ENCODE measurements at places on chromosomes 3 and 15.

- no peak for DNase-seq
Observed at GRCh38 chr3:5731100-5731499, 543.6 kb downstream of the EDEM1 start.

GRCh38 chr3:170614214-170614966, 28.5 kb upstream of the SLC7A14 start:
- no peak for DNase-seq

GRCh38 chr15:45776772-45777171, 141.9 kb downstream of the SQOR start:
- no peak for DNase-seq

- no peak for DNase-seq
Observed at GRCh38 chr3:172586436-172586835, 63.2 kb upstream of the TNFSF10 start.

- no peak for DNase-seq
Observed at GRCh38 chr3:136708333-136708985, 43.7 kb downstream of the STAG1 start.

DNA sequence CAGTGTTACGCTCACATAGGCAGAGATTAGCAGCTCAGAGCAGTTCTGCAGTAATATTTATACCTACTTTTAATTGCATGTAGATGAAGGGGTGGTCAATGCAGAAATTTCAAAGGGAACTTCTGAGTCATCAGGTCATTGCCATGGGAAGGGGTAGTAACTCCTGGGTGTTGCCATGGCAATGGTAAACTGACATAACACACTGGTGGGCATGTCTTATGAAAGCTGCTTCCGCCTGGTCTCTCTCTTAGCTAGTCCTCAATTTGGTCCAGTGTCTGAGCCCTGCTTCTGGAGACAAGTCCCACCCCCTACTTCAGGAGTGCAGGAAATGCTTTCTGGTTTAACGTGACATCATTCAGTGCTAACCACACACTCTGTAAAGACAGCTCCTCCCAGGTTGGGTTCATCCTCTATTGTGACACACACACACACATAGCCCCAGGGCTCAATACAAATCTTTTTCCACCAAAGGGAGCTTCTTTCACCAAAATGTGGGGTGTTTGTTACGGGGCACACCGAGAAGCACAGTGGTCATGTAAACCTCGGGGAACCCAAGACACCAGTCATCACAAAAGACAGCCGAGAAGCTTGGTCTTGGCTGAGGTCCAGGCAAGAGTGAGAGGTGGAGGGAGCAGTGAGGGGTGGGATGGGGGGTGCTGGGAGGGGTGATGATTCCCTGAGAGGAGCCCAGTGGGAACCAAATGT, 74.5 kb downstream of the TLE3 start:
- DNase-seq: no peak

DNA sequence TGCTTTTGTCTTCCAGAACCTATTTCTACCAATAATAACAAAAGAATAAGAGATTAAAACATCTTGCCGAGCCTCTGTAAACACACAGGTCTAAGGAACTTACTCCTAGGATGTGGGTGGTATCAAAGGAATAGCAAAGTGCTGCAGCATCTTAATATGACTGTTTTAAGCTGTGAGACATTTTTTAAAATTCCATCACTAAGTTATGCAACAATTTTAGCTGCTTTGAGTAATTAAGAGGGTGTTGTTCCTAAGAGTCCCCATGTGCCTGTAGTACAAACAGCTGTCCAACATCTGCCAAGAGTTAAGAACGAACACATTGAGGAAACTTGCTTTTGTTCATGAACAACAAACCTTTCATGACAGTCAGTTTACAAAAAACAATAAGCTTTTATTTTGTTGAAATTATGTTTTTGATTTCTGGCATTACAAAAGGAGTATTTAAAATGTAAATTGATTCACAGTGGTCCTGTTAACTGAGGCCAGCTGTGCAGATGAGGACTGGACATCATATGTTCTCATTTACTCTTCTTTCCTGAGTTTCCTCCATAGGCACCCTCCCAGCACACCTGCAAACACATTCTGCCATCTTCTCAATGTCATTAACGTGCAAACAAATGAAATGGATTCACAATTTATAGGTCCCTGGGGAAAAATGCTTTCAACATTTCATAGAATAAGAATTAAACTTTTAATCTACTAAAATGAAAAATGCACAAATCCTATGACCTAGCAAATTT, 337.3 kb upstream of the ARHGEF26 start:
- DNase-seq: no peak

DNA sequence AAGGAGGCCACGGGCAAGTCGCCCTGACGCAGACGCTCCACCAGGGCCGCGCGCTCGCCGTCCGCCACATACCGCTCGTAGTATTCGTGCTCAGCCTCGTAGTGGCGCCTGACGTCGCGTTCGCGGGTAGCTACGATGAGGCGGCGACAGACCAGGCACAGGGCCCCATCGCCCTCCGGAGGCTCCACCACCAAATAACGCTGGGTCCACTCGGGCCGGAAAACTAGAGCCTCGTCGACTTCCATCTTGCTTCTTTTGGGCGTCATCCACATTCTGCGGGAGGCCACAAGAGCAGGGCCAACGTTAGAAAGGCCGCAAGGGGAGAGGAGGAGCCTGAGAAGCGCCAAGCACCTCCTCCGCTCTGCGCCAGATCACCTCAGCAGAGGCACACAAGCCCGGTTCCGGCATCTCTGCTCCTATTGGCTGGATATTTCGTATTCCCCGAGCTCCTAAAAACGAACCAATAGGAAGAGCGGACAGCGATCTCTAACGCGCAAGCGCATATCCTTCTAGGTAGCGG, at the start of gene EPM2AIP1:
Gene EPM2AIP1, minus strand, starts transcription at position 326 of the 520 bp plus-strand sequence. Its CDS starts 54 bp downstream, at position 272.
- DNase-seq: no peak

GRCh38 chr15:45572617-45573016, 14.6 kb upstream of the BLOC1S6 start:
- DNase-seq: no peak

GRCh38 chr3:135159681-135160247, 364.7 kb downstream of the EPHB1 start:
- DNase-seq: no peak

DNA sequence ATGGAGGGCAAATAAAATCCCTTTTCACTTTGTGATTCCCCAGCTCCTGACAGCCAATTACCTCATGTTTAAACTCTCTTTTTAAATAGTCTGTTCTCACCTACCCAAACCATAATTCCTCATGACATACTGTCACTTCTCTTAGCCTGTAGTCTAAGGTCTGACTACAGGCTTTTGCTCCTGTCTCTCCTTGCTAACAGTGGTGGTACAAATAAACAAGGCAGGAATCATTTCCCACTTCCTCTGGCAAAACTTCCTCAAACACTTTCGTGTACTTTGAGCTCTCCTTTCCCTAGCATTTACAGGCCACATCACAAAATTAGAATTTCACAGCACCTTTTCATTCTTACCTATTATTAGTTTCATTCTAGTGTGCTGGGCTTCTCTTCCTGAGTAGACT, 51.8 kb downstream of the ATP8B4 start:
- DNase-seq: no peak

DNA sequence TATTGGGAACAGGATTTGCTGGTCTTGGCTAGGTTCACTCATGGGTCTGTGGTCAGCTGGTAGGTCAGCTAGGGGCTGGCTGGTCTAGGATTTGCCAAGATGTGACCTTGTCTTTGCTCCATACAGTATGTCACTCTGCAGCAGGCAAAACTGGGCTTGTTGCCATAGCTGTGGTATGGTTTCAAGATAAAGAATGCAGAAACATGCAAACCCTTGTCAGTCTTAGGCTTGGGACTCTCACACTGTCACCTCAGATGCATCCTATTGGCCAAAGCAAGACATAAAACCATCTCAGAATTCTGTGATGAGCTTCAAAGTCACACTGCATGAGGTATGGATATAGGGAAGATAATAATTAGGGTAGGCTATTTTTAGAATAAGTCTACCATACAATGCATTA, 66.6 kb upstream of the TBC1D5 start:
- no peak for DNase-seq

DNA sequence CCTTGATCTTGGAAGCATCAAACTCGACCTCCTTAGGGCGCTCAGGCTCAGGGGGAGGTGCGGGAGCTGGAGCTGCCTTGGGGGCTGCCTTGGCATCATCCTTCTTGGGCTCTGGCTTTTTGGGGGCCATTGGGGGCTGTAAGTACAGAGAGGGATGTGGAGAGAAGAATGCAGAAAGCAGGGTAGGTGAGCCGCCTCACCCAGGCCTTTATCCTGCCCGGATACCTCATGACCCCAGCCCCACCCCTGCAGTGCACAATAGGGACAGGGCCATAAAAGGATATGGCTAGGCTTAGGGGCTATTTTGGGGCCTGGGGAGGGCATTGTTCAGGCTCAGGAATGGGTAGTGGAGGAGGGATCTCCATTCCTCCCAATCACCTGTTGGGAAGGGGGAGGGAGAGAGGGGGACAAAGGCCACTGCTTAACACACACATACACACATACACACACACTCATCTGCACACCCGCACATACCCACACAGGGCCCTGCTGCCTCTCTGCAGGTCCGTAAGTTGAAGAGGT, at the start of gene MYL3:
Gene MYL3, minus strand, starts transcription at position 184 of the 522 bp plus-strand sequence. Its CDS starts 54 bp downstream, at position 130.
- no peak for DNase-seq

- no peak for DNase-seq
Observed at GRCh38 chr3:122960652-122961051, 66.9 kb downstream of the SEMA5B start.

DNA sequence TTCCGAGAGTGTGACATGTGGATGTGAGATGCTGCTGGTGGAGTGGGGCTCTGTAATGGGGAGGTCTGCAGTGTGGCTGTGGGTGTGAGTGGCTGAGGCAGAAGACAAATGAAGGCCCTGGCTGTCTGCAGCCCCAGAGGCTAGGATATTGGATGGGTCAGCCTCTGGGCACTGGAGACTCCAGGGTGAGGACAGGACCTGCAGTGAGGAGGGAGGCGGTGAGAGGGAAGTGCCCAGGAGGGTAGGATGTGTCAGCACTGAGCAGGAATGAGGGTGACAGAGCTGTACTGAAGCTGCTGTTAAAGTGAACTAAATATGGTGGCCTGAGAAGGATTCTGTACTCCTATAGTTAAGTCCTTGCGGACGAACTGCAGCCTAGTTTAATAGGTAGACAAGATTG, 27.3 kb upstream of the PXYLP1 start:
- no peak for DNase-seq

GRCh38 chr15:67150023-67150860, 84.8 kb downstream of the SMAD3 start:
- no peak for DNase-seq

DNA sequence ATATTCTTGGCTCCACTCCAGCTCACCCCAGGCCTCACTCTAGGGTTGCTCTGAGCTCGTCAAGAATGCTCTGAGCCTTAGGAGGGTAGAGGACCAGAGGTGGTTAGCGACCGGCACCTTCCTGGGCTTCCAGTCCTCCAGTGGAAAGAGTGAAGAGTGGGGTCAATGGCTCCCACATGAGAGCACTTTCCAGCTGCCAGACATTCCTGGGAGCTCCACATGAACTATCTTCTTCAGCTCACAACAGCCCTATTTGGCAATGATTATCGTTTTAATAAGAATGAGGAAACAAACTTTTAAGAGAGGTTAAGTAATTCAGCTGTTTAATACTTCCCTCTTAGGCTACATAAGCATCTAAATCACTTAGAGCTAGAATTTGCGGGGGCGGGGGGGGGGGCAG, 139.3 kb downstream of the STT3B start:
- DNase-seq: no peak

DNA sequence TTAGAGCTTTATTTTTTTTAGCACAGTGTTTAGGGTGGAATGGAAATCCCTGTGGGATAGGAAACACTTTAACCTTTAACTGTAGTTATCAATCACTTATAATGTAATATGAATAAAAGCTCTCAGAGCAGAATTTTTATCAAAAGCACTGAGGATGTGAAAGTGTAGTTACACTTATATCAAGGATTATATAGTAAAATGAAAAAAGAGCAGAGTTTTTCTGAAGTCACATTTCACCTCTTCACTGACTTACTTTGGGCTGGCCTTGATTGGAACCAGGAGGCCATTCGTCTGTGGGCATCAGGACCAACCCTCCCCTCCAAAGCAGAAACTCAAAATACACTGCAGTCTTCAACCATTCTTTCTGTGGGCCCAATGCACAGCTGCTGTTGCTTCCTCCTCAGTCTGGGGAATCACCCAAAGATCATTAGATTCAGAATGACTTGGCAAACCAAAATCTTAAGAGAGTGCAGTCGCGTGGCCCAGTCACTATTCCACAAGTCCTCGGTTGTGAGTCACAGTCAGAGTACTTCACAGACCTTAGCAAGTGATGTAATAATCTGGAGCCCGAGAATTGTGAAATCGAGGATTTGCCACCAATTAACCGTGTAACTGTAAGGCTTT, 132.6 kb upstream of the COL8A1 start:
- no peak for DNase-seq

DNA sequence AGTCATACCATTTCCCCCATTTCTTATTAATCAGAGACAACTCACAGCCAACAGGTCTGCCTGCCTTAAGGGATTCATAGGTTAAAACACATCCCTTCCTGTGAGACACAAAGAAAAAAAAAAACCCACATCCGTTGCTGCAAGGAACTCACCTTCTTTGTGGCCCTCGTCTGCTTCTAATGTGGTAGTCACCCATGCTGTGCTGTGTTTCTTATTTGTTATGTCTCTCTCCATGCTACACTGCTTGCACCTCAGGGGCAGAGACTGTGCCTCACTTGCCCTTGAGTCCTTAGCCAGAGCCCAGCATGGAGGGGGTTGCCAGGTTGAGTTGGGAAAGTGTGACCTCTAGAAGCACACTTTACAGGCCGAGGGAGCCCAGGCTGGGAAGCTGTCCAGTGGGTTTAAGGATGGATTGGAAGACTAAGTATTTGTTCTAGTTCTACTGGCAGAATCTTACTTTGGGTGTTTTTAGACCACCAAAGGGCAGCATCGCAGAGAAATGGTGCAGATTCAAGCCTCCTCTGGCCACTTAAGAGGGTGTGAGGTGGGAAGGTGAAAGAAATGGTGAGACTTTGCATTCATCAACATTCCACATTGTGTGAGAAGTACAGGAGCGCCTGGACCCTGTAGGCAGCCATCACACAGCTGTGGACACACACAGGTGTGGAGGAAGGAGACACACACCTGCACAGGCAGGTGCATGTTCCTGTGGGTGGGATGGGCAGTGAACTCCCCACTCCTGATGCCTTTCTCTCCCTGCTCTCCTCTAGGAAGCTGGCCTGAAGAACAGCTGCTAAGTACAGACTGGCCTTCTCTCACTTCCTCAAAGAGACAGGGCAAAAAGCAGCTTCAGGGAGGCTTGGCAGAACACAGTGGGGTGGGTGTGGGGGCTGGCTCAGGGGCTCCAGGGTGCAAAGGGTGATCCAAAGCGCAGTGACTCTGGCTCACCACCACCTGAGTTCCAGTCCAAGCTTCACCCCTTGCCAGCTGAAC, 48.8 kb downstream of the GLB1 start:
- peak; percentile 4 for DNase-seq

All from effector CD8-positive, alpha-beta T cell (primary cell).